NCI-H526 treated with DMSO at 0.1 percent for 48 hours (cell line): ENCODE measurements at places on chromosomes 3 and 15.

- no peak for DNase-seq
Measured at GRCh38 chr3:66830301-66830700, 167.8 kb upstream of the KBTBD8 start.

- no peak for DNase-seq
Measured at GRCh38 chr3:4531478-4532025, 38.4 kb downstream of the ITPR1 start.

DNA sequence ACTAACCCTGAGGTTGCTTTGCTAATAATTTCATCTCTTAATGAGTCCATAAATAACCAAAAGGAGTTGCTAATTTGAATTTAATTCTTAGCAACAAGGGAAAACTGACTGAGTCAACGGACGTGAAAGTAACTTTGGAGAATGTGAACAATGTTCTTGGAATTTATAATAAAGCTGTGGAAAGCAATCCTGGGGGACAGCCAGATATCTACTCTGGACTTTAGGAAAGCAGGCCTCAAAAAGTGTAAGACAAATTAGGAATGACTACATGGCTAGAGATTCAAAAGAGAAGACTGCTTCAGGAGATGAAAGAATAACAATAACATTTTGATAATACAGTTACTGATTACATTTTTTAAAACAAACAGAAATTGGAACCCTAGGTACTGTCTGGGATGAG lies 318.4 kb upstream of the COL8A1 start:
- no peak for DNase-seq

DNA sequence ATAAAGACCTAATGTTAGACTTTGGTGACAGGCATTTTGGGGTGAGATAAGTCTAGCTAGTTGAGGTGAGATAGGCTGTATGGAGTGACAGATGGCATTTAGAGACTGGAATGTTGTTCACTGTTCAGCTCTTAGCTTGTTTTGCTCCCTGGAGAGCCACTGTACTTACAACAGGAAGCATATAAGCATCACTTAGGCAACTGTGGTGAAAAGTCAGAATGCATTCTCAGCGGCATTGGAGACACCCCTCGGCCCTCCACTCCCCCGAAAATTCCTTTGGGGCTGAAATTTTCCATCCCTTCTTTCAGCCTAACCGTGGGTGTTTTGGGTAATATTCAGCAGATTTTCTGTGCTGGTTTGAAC lies 73.4 kb downstream of the SLCO3A1 start:
- no peak for DNase-seq
